ENCODE measurements at places on chromosomes 4 and X.

GRCh38 chrX:46485897-46486296 lies 59.3 kb downstream of the ZNF674 start:
- DNase-seq = no peak

DNA sequence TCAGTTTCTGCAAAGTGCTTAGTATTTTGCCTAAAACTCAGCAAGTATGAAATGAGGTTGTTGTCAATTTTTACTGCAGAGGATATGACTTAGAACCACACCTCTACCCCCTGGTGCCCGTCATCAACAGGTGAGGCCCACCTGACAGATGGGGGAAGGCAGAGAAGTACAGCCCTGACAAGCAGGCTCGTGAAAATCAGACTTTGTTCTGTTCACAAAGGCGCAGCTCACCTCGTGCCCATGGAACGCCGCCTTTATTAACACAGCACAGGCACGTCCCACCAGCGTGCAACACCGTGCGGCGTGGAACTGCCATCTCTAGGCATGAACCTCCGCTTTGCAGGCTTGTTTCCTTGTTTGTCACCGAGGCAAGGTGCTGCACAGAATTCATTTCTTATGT lies 13.3 kb downstream of the CYP4V2 start:
- DNase-seq = no peak

DNA sequence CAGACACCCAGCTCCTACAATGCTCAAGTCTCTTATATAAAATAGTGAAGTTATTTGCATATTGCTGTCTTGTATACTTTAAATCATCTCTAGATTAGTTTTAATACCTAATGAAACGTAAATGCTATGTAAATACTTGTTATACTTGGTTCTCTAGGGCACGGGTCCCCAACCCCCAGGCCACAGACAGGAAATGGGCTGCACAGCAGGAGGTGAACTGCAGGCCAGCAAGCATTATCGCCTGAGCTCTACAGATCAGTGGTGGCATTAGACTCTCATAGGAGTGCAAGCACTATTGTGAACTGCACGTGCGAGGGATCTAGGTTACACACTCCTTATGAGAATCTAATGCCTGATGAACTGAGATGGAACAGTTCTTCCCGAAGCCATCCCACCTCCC lies 395.9 kb upstream of the EMCN start:
- no peak for DNase-seq

DNA sequence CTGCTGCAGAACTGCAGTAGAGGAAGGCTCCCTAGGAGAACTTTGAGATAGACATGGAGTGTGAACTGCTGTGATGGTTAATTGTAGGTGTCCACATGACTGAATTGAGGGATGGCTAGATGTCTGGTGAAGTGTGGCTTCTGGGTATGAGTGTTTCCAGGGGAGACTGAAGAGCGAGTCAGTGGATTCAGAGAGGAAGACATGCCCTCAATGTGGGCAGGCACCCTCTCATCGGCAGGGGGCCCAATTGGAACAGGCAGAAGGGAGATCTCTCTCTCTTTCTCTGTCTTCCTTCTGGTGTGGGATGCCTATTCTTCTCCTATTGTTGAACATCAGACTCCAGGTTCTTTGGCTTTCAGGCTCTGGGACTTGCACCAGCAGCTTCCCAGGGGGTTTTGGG lies 304.7 kb upstream of the GATB start:
- DNase-seq = no peak
